NCI-H510A treated with DMSO at 0.1 percent for 48 hours (cell line): ENCODE measurements at places on chromosomes 3 and 15.

DNA sequence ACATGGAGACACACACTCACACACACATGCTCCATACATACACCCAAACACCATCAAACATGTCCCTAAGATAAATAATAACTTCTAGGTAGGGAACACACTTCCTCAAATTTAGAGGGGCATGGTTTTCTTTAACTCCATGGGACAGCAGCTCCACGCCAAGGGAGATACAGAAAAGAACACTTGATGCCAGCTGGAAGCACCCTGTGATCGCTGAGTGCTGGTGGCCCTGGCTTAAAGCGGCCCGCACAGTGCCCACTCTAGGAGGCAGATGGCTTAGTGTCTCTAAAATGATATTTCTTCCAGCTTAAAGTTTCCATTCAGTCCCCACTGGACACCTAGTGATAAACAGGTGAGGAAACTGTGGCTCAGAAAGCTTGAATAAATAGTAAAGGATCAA lies 232.9 kb downstream of the UACA start:
- no peak for DNase-seq

GRCh38 chr3:13224967-13225366 lies 151.7 kb upstream of the IQSEC1 start:
- DNase-seq = no peak

DNA sequence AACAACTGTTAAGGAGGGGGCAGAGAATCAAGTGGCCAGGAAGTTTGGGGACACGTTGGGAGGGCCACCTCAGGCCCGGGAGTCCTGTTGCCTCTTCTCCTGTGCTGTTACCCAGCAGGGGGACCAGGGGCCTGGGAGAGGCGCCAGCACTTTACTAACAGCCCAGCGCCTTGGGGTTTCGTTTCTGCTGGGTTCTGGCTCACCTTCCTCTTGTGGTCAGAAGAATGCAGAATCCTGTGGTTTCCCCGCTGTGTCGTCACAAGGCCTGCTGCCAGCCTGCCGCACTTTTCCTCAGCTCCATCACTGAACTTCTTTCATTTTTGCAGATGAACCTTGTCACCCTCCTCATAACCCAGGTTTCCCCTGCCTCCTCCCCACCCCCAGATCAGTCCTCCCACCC lies 67.7 kb downstream of the SLC30A4 start:
- DNase-seq = no peak

- DNase-seq = no peak
Measured at GRCh38 chr3:114691871-114692270, 398.0 kb downstream of the TIGIT start.

DNA sequence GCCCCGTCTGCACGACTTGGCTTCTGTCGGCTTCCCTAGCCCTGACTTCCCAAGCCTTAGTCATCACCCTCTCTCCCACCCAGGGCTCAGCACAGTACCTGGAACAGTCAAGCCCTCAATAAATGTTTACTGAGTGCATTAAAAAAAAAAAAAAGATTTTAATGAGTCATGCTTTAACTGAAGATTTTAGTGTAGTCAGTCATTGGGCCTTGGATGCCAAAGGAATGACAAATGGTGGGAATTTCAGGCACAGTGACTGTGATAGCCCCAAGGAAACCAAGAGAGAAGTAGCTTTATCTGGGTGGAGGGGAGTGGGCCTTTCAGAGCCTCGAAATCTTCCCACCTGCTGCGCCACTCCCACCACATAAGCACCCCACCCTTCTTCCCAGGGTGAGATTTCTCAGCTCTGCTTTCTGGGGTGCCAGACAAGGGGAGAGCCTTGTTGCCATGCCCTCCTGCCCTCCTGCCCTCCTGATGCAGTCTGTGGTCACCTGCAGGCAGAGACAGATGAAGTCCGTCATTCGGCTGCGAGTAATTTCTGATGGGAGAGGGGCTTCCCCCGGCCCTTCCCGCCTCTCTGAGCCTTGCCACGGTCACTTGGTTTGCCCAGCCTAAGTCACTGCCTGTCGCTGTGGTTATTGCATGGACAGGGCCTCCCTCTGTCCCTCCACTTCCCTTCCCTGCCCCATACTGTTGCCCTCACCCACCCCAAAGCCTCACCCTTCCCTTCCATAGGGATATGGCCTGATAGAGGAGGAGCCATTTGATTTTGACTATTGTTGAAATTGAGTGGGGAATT lies 41.8 kb downstream of the SMAD3 start:
- no peak for DNase-seq

DNA sequence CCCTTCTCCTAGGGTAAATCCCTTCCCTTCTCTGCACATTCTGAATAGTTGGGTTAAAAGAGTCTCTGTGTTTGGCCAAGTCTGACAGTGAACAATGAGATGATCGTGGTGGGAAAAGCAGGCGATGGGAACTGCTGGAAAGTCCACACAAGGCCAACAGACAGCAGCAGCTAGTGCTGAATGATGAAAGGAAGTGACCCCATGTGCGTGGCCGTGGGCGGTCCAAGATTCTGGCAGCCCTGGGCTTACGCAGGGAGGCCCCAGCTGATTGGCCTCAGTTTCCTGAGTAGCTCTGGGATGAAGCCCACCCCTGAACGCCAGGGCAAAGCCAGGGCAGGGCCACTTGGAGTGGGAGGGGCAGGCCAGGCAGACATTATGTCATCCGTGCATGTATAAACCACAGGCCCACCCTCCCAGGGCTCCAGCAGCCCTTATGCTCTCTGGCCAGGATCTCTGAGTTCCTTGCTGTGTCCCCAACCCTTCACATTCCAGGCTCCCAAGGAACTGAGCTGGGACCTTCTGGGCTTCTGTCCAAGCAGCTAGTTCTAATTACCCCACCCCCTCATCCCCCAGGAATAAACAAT lies 57.8 kb downstream of the CDC25A start:
- no peak for DNase-seq

- DNase-seq = no peak
Measured at GRCh38 chr15:95265419-95265997, 1034.1 kb downstream of the MCTP2 start.

GRCh38 chr15:75453703-75454470 lies 2.4 kb upstream of the SIN3A start:
- DNase-seq = peak; percentile 95
